ENCODE measurements at places on chromosomes 12 and 14.
A peak's percentile ranks its signal among the peaks of the same experiment; 100 is the strongest.

GRCh38 chr12:12872139-12872933 is 19.0 kb upstream of the GPRC5A start:
- no peak for DNase-seq

- DNase-seq: no peak
These were observed 762.4 kb downstream of the SLC6A15 start for GRCh38 chr12:84150201-84150600.

DNA sequence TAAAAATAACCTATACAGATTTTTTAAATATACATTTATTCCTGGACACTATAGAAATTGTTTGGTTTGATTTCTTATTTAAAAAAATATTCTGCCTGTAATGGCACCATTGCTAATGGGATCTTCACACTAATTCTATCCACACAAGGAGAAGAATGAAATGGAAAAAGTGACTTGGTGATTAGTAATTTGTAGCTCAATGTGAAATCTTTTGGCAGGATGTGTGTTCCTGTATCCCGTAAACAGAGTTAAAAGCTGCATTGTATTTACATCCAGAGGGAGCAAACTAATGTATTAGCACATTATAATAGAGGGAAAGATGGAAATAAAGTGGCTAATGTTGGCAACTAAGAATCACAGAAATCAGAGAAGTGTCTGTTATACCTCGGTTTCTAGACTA is 1455.3 kb upstream of the FLRT2 start:
- no peak for DNase-seq

DNA sequence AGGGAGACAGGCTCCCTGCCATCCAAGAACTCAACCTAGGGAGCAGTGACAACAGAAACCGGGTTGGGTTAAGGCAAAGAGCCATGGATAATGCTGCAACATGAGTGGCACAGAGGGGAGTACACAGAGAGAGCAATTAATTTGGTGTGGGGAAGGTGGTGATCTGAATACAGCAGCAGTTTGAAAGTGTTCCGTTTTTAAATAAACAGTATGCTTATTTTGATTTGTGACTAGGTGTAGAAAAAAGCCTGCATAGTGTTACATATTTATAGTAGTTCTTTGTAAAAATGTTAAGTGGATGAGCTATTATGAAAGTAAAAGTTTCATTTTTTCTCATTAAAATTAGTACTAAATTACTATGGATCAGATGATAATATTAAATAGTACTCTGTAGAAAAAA is 8.7 kb downstream of the AKAP5 start:
- no peak for DNase-seq

DNA sequence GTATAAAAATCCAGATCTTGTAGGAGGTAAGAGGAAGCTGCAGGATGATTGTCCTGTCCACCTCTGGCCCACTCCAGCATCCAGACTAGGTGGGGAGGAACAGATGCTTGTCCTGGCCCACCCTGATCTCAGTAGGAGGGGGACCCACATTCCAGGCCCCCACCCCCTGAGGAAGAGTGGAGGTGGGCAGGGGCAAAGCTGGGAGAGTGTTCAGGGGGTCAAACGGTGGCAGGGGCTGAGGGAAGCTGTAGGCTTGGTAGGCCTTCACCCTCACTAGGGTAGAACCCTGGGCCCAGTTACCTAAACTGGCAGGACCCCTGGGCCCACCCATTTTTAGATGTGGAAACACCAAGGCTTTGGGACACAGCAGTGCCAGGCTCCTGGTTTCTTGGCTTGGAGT is 4.1 kb downstream of the SLC48A1 start:
- peak; percentile 57 for DNase-seq

GRCh38 chr12:111386885-111387284 is 18.0 kb upstream of the PHETA1 start:
- no peak for DNase-seq

Measured in sciatic nerve (tissue), 2 donors.